ENCODE measurements at places on chromosomes 6 and 20.

DNA sequence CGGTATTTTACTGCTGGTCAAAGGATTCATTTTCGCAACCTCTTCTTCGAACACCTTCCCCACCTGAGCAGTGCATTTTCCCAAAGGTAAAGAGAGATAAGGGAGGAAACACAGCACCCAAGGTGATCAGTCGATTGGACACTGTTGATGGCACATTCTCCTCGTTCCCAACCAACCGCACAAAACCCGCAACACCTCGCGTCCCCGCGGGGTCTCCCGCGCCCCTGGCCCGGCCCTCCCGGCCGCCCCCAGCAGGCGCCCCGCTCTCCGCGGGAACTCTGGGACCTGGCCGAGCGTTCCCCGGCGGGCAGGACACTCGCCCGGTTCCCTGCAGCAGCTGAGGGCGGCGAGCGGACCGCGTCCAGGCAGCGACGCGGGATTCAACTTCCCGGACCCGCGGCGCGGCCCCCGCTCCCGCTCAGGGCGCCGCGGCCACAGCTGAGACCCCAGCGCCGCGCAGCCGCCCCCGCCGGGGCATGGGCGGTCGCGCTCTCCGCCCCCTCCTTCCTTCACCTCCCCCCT is 506 bp downstream of the RGS17 start:
- DNase-seq: no peak

DNA sequence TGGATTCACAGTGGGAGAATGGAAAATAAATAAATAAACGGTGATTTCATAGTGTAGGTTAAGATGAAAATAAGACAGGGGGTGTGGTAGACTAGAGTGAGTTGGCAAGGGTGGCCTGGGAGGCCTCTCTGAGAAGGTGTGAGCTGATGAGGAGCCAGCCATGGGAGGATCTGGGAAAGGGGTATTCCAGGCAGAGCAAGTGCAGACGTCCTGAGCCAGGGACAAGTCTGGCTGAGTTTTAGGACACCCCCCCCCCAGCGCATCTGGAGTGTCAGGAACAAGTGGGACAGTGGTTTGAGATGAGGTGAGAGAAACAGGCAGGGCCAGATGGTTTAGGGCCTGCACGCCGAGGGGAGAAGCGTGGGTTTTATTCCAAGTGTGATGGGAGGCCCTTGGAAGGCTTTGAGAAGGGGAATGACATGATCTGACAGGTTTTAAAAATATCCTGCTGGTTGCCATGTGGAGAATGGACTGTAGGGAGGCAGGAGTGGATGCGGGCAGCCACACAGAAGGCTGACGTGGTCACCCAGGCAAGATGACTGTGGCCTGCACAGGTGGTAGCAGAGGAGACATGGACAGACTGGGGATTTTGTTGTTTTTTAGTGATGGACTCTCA is 21.1 kb upstream of the CCM2L start:
- DNase-seq: no peak

- no peak for DNase-seq
These were observed 248.8 kb downstream of the SOD2 start for GRCh38 chr6:159444056-159444760.

DNA sequence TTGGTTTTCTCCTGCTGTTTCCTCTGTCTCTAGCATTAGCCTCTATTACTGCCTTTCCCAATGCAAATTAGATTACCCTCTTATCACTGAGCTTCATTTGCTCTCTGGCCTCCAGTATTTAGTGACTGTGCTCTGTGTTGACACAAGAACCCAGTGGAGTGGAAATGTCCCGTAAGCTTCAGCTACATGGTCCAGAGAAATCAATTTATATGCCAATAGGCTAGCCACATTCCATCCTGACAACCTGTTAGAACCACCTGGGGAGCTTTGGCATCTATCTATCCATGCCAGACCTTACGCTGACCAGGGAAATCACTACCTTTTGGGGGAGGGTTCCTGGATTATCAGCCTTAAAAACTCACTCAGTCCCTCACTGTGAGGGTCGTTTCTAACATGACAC is 459.6 kb downstream of the UTRN start:
- no peak for DNase-seq

DNA sequence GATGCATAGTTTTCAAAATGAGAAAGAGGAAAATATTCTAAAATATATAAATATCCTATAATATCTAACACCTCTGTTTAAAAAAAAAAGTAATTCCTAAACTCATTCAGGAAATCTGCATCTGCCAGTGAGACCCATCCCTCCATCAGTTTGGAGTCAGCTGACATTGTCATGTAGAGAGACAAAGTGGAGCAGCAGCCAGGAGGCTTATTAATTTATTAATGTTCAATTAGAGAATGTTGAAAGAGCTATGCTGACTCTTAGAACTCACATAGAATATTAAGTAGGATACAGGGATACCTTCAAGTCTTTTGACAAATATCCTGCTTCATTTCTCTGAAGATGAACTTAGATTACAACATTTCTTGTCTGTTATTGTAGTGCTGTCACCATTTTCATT is 12.8 kb upstream of the PERP start:
- DNase-seq: no peak

GRCh38 chr6:12071064-12071615 is 59.0 kb downstream of the HIVEP1 start:
- no peak for DNase-seq

- DNase-seq: no peak
These were observed 3.8 kb downstream of the PEX7 start for GRCh38 chr6:136826216-136826615.

GRCh38 chr6:56424064-56424463 is 176.7 kb upstream of the COL21A1 start:
- no peak for DNase-seq

- DNase-seq: no peak
These were observed 207.6 kb downstream of the THBS2 start for GRCh38 chr6:169046021-169046420.

GRCh38 chr6:22789315-22789714 is 219.9 kb downstream of the HDGFL1 start:
- DNase-seq: no peak

DNA sequence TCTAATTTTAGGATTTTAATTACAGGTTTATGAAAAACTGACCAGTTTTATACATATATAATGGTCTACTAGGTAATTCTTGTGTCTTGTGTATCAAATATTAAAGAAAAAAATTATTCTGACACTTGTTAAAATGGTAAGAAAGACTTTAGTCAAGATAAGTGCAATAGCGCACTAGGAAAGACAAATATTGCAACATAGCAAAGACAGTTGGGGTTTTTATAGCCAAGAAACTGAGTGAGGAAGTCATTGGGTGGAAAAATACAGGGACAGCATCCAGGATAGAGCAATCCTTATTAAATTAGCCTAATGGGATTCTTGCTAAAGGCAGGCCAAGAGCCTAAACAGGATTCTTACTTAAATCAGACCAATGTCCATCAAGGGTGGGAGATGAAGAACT is 71.1 kb downstream of the ROS1 start:
- DNase-seq: no peak

- DNase-seq: no peak
These were observed 13.4 kb upstream of the STX16 start for GRCh38 chr20:58637466-58638213.

- no peak for DNase-seq
These were observed 48.7 kb upstream of the IRF4 start for GRCh38 chr6:342832-343179.

- no peak for DNase-seq
These were observed 310.4 kb downstream of the PHF3 start for GRCh38 chr6:63945987-63946386.

- DNase-seq: no peak
These were observed 121.4 kb upstream of the TCF21 start for GRCh38 chr6:133767357-133767970.

DNA sequence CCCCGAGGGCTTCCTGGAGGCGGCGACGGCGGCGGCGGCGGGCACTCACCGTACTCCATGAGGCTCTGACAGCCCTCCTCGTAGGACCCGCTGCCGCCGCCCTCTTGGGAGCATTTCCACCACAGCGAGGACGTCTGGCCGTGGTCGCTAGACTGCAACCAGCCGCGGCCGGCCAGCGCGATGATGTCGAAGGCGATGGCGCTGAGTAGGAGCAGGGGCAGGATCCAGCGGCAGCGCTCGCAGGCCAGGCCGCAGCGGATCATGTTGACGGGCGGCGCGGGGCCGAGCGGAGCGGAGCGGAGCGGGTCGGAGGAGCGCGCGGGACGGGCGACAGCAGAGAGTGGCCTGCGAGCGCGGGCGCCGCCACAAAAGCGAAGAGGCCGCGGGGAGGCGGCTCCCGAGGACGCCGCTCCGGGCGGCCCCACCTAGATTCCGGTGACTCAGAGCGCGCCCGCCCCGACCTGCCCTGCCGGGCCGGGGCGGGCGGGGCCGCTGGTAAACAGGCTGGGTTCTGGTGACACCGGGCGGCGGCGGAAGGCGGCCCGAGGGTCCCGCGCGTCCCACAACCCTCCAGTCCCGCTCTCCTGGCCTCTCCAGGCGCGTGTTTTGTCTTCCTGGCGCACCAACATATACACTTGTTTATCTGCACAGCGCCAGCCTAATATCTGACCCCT is at the start of gene PERP:
Gene PERP, minus strand, starts transcription at position 342 of the 674 bp plus-strand sequence. Its CDS starts 79 bp downstream, at position 263.
- peak; percentile 25 for DNase-seq

Measured in stimulated activated CD8-positive, alpha-beta memory T cell treated with anti-CD3 and anti-CD28 coated beads, Interleukin-15, amount 100 ng/mL, for 4 hours (primary cell).